ENCODE measurements at places on chromosomes 1 and 21. TPM values are rescaled to one million over a fixed set of nuclear protein-coding genes. Genes with fewer than 3 reads are reported as not detected.

Gene ANKRD34A
- total RNA-seq, result not detected

Gene AGT
- total RNA-seq, result not detected

Gene HSD11B1
- not detected for total RNA-seq

Gene INAVA
- 48.7 TPM for total RNA-seq

Gene TRIM46
- not detected for total RNA-seq

Gene ANXA9
- 1.2 TPM for total RNA-seq

Gene ACTA1
- not detected for total RNA-seq

DNA sequence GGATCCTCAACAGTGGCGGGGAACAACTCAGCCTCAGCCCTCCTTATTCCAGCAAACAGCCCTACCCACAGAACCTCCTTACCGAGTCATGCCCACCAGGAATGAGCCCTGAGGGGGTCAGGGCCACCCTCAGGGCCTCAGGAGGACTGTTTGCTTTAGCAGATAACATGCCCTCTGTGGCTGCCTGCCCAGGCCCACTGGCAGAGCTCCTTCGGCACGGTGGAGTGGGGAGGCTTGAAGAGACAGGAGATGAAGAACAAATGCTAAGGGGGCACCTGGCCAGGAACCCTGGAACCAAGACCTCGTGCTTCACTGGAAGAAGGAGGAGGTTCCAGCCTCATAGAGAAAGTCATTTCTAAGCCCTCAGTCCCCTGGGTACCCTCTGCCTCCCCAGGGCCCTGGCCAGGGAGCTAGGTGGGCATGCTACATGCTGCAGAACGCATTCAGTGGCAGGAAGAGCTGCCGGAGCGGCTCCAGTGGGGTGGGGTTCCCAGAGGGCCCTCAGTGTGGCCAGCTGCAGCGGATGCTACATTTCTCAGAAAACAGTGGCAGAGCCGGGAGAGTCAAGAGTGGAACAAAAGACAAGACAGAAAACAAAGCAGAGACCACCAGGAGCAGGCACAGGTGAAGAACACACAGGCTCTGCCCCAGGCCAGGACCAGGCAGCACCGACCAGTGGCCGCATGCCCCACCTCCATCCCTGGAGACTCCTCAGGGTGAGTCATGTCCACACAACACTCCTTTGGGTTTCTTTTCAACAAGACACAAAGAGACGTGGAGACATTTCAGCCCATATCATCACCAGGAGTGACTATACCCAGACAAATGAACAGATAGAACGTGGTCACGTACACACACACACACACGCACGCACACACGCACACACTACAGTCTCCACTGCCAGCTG, 39.8 kb downstream of the RIMS3 start:
- DNase-seq, result no peak

GRCh38 chr1:38500352-38500751, 359.2 kb downstream of the RRAGC start:
- DNase-seq, result no peak

GRCh38 chr1:28516518-28516956, 10.7 kb downstream of the RCC1 start:
- no peak for DNase-seq

DNA sequence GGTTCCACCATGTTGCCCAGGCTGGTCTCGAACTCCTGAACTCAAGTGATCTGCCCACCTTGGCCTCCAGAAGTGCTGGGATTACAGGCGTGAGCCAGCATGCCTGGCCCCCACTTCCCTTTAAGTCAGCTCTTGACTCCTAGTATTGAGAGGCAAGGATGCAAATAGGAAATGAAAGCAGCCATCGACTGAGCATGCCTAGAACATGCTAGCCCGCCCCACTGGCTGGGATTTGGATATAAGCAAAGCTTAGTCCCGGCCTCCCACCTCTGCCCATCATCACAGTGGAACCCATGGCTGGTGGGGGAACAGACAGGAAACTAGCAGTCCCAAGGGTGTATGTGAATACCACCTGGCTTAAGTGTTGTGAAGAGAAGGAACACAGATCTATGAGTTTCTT, 10.5 kb downstream of the C1orf167 start:
- DNase-seq, result no peak

- peak; percentile 92 for DNase-seq
These were observed 10.7 kb downstream of the EPHA2 start for GRCh38 chr1:16145030-16145661.

DNA sequence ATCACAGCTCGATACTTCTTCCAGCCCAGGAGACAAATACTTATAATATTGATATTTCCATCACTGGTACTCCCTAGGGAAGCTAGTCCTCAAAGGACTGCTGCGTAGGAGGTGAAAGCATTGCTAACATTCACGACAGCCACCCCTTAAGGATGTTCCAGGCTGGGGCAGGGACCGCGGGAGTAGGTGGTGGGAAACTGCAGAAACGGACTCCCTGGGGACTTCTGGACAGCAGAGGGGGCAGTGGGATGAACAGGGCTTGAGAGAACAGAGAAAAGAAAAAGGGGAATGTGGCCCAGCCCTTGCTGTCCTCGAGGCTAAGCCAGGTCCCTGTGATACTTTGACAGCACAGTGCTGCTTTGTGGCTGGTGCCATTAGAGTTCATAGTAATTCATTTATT, 108.0 kb downstream of the HMGB4 start:
- DNase-seq, result no peak

GRCh38 chr21:45494851-45495680, 47.2 kb downstream of the SLC19A1 start:
- no peak for DNase-seq

- no peak for DNase-seq
These were observed 45.7 kb upstream of the TLR5 start for GRCh38 chr1:223188618-223189356.

DNA sequence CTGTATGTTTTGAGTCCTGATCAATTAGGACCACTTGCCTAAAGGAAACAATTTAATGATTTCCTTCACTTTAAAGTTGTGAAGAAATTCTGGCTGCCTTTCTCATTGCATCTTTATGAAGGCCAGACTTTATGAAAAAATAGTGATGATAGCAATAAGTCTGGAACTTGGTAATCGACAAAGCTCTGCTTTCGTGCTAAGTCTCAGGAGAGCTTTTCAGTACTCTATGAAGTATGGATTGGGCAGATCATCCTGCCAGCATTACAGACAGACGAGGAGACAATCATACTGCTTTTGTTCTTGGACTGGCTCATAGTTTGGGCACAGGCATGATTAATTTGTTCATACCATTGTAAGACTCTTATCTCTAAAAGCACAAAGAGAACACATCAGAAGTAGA, 45.5 kb upstream of the KCNJ15 start:
- no peak for DNase-seq

Data from Caki2 (cell line).